ENCODE measurements at places on chromosomes 6 and 20. TPM values are rescaled to one million over a fixed set of nuclear protein-coding genes. Genes with fewer than 3 reads are reported as not detected.

Gene PSORS1C1
- not detected for total RNA-seq

Gene KIF3B
- 11.3 TPM for total RNA-seq

Gene HNF4A
- total RNA-seq, result 0.32 TPM

Gene CSTF1
- 22.6 TPM for total RNA-seq

Gene BPIFB4
- total RNA-seq, result not detected

Gene OR2J3
- total RNA-seq, result not detected

Gene CD83
- 6.7 TPM for total RNA-seq

Gene PTCRA
- total RNA-seq, result not detected

DNA sequence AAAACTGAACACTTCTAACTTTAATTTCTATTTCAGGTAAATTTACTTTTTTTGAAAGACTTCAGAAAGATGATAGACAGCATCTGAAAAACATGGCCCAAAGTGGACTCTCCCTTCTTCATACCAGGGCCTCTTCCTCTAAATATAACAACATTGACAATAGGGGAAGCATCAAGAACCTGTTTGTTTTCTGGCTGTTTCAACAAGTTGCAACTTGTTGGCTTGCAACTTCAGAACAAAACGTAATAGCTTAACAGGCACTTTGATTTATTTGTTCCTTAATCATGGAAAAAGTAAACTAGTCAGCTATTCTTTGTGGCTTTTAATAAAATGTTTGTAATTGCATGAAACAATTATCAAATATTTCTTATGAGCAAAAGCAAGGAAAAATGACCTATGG is 34.3 kb downstream of the RGS17 start:
- H3K27ac ChIP-seq, result no peak overlapping the region
- H3K4me3 ChIP-seq, result no peak overlapping the region
- DNase-seq, result no peak
- no peaks in the 10 kb centered on the region for H3K4me1 ChIP-seq
- H3K27me3 ChIP-seq, result no peaks in the 10 kb centered on the region
- H3K36me3 ChIP-seq, result no peaks in the 10 kb centered on the region

DNA sequence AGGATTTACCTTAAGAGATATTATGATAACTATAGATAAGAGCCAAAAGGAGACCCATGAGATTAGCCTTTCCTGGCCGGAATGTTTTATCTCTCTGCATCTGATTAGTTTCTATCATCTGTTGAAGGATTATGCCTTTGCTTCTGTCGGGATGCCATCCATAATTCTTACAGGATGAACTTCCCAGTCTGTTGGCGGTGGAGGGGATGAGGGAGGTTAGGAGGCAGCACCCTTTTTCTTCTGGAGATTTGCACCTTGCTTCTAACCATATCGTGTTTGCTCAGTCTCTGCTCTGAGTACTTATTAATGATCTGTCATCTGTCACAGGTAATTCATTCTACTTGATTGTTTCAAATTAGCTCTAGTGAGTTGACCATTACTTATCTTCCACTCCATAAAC is 292.1 kb downstream of the KHDC1L start:
- no peak overlapping the region for H3K27ac ChIP-seq
- DNase-seq, result no peak
- H3K4me1 ChIP-seq, result no peaks in the 10 kb centered on the region
- H3K27me3 ChIP-seq, result no peaks in the 10 kb centered on the region
- H3K36me3 ChIP-seq, result no peaks in the 10 kb centered on the region

GRCh38 chr20:4341804-4342485 is 326.6 kb upstream of the RNF24 start:
- H3K36me3 ChIP-seq, result no peaks in the 10 kb centered on the region
- no peaks in the 10 kb centered on the region for H3K27me3 ChIP-seq
- no peak overlapping the region for H3K4me3 ChIP-seq
- H3K27ac ChIP-seq, result no peak overlapping the region

GRCh38 chr6:13131935-13132661 is 196.2 kb downstream of the TBC1D7 start:
- DNase-seq, result no peak
- no peak overlapping the region for H3K27ac ChIP-seq
- no peaks in the 10 kb centered on the region for H3K36me3 ChIP-seq
- H3K4me3 ChIP-seq, result no peak overlapping the region
- no peaks in the 10 kb centered on the region for H3K4me1 ChIP-seq

- DNase-seq, result no peak
- H3K27ac ChIP-seq, result no peak overlapping the region
- H3K36me3 ChIP-seq, result no peaks in the 10 kb centered on the region
- no peak overlapping the region for H3K4me3 ChIP-seq
Measured at GRCh38 chr6:138973466-138974153, 14.4 kb downstream of the REPS1 start.

GRCh38 chr6:17673543-17674254 is 33.0 kb downstream of the NUP153 start:
- H3K4me1 ChIP-seq, result peaks cover 7% of the 10 kb centered on the region
- H3K27ac ChIP-seq, result no peak overlapping the region
- no peaks in the 10 kb centered on the region for H3K27me3 ChIP-seq

- H3K4me1 ChIP-seq, result no peaks in the 10 kb centered on the region
- no peak overlapping the region for H3K4me3 ChIP-seq
- H3K27me3 ChIP-seq, result no peaks in the 10 kb centered on the region
- no peak for DNase-seq
- no peak overlapping the region for H3K27ac ChIP-seq
Measured at GRCh38 chr6:11120271-11121005, 8.9 kb upstream of the ERVFRD-1 start.

DNA sequence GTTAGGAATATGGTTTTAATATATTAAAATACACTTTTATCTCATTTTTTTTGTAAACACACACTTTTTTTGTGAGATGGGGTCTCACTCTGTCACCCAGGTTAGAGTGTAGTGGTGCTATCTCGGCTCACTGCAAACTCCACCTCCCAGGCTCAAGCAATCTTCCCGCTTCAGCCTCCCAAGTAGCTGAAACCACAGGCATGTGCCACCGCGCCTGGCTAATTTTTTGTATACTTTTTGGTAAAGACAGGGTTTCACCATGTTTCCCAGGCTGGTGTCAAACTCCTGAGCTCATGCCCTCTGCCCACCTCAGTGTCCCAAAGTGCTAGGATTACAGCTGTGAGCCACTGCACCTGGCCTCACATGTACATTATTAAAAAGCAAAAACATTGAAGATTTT is 10.8 kb downstream of the IPCEF1 start:
- no peaks in the 10 kb centered on the region for H3K27me3 ChIP-seq
- no peak overlapping the region for H3K4me3 ChIP-seq
- no peaks in the 10 kb centered on the region for H3K36me3 ChIP-seq

DNA sequence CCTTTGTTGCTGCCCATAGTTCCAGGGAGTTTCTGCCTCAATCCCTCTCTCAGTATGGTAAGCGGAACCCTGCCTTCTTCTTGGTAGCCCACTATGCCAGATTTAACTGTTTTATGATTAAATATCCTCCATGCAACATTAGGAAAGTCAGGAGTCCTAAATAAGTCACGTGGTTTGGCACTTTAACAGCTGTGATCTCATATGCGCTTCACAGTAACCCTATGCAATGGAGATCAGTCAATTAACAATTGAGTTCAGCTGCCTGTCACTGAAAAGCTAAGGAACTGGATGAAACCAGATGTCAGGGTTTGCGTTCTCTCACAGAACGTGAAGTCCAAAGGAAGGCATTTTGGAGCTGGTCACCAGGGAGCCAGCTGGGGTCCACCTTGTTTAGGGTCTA is 81.6 kb downstream of the PSMB1 start:
- H3K36me3 ChIP-seq, result no peaks in the 10 kb centered on the region
- H3K27me3 ChIP-seq, result peaks cover 7% of the 10 kb centered on the region
- DNase-seq, result no peak
- H3K4me1 ChIP-seq, result no peaks in the 10 kb centered on the region
- no peak overlapping the region for H3K4me3 ChIP-seq

- no peaks in the 10 kb centered on the region for H3K36me3 ChIP-seq
- peaks cover 33% of the 10 kb centered on the region for H3K4me1 ChIP-seq
- no peak overlapping the region for H3K4me3 ChIP-seq
- H3K27me3 ChIP-seq, result peaks cover 41% of the 10 kb centered on the region
- H3K27ac ChIP-seq, result no peak overlapping the region
Measured at GRCh38 chr6:75210885-75211739, 5.3 kb upstream of the COL12A1 start.

DNA sequence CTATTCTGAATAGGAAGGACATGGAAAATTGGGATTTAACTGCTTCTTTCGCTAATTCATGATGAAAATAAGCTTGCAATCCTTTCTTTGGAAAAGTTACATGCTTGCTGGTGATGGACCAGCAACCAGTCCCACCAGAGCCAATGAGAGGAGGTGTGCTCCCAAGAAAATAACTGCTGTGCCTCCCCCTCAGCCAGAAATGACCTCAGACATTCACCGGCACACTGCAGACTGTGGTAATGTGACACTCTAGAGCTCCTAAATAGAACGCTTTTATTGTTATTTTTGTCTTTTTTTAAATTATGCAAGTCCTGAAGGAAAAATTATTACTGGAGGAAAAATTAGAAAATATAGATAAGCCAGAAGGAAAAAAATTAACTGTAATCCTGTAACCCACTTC is 2.6 kb downstream of the PYGB start:
- no peak overlapping the region for H3K27ac ChIP-seq
- H3K4me1 ChIP-seq, result peaks cover 14% of the 10 kb centered on the region
- peaks cover 9% of the 10 kb centered on the region for H3K27me3 ChIP-seq

DNA sequence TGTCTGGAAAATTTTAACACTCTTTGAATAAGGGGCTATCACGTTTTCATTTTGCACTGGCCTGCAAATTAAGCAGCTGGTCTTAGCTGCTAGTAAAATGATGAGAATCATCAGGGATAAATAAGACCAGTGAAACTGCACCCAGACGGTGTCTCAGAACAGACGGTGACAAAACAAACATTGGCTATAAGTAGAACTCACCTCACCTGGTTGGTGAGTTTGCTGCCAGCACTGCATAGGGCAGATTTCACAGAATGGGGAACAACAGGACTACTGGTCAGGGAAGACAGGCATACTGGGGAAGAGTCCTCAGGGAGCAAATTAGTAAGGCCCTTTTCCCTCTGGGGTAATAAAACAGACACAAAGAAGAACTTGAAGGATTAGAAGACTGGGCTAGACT is 175.9 kb upstream of the CITED2 start:
- H3K27ac ChIP-seq, result no peak overlapping the region
- no peak for DNase-seq
- no peaks in the 10 kb centered on the region for H3K36me3 ChIP-seq
- no peaks in the 10 kb centered on the region for H3K4me1 ChIP-seq

GRCh38 chr6:157410045-157410444 is 29.1 kb downstream of the ZDHHC14 start:
- H3K4me1 ChIP-seq, result peaks cover 2% of the 10 kb centered on the region
- no peak overlapping the region for H3K4me3 ChIP-seq
- H3K36me3 ChIP-seq, result no peaks in the 10 kb centered on the region
- H3K27ac ChIP-seq, result no peak overlapping the region
- DNase-seq, result no peak
- H3K27me3 ChIP-seq, result no peaks in the 10 kb centered on the region

- no peak overlapping the region for H3K4me3 ChIP-seq
- H3K27me3 ChIP-seq, result no peaks in the 10 kb centered on the region
- no peak for DNase-seq
- H3K4me1 ChIP-seq, result no peaks in the 10 kb centered on the region
- H3K36me3 ChIP-seq, result no peaks in the 10 kb centered on the region
Measured at GRCh38 chr6:74705451-74705850, 500.4 kb downstream of the COL12A1 start.

GRCh38 chr6:12865671-12866181 is 149.2 kb downstream of the PHACTR1 start:
- no peak overlapping the region for H3K27ac ChIP-seq
- no peaks in the 10 kb centered on the region for H3K4me1 ChIP-seq
- no peak overlapping the region for H3K4me3 ChIP-seq
- H3K36me3 ChIP-seq, result no peaks in the 10 kb centered on the region
- no peak for DNase-seq

- H3K27ac ChIP-seq, result no peak overlapping the region
- no peaks in the 10 kb centered on the region for H3K4me1 ChIP-seq
- no peaks in the 10 kb centered on the region for H3K27me3 ChIP-seq
Measured at GRCh38 chr6:40871424-40871823, 167.6 kb downstream of the UNC5CL start.

DNA sequence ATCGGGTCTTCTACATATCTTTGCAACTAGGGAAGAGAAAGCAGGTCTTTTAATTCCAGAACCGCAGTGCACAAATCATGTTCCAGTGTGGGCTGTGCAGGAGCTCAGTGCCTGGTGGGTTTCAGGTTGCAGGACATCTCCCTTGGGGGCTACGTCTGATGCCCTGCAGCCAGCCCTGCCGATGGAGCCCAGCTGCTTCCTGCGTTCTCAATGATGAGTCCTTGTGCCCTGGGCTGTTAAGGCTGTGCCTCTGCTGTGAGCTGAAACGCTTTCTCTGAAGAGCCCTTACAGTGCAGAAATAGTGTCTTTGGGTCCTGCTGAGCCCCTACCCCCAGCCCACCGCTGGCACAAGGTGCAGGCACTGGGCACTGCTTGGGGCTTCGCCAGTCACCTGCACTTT is 192.9 kb downstream of the SYNDIG1 start:
- DNase-seq, result no peak
- H3K36me3 ChIP-seq, result no peaks in the 10 kb centered on the region
- H3K4me3 ChIP-seq, result no peak overlapping the region
- no peak overlapping the region for H3K27ac ChIP-seq

- no peaks in the 10 kb centered on the region for H3K27me3 ChIP-seq
- H3K27ac ChIP-seq, result no peak overlapping the region
- H3K4me3 ChIP-seq, result no peak overlapping the region
- DNase-seq, result no peak
- H3K36me3 ChIP-seq, result no peaks in the 10 kb centered on the region
Measured at GRCh38 chr6:22613695-22614094, 44.3 kb downstream of the HDGFL1 start.

DNA sequence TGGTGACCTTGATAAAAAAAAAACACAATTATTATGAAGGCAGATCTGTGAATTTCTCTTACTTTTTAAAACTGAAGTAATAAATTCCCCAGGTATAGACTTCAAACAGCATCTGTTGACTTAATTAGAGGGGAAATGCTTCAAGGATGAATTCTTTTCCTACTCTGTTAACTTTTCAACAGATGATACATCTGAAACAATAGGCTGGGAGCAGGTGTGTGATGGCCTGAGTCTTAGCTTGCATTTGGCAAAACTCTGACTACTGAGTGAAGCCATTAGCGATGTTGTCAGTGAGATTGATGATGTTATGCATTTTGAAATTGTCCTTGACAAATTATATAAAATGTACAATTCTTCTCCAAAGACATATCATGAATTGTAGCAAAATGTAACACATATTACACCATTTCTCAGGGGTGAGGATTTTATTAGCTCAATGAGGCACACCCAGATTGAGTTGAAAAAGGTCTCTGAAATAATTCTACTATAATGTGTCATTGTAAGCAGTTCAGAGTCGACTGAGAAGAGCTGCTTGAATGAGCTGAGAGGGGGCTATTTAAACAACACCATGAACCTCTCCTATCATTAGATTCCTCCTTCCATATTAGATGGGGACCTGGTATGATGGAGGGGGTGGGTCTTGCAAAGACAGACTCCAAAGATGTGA is 39.6 kb upstream of the OGFRL1 start:
- no peak for DNase-seq
- H3K27ac ChIP-seq, result no peak overlapping the region
- H3K27me3 ChIP-seq, result no peaks in the 10 kb centered on the region

GRCh38 chr20:10472871-10473270 is 37.8 kb downstream of the SLX4IP start:
- H3K27ac ChIP-seq, result no peak overlapping the region
- no peaks in the 10 kb centered on the region for H3K36me3 ChIP-seq
- H3K4me3 ChIP-seq, result no peak overlapping the region
- peaks cover 5% of the 10 kb centered on the region for H3K4me1 ChIP-seq

- DNase-seq, result no peak
- H3K27ac ChIP-seq, result no peak overlapping the region
- no peaks in the 10 kb centered on the region for H3K36me3 ChIP-seq
- H3K4me1 ChIP-seq, result no peaks in the 10 kb centered on the region
- no peak overlapping the region for H3K4me3 ChIP-seq
- H3K27me3 ChIP-seq, result no peaks in the 10 kb centered on the region
Measured at GRCh38 chr6:133108419-133108818, 132.7 kb upstream of the EYA4 start.

GRCh38 chr6:118460958-118461470 is 87.1 kb upstream of the PLN start:
- H3K36me3 ChIP-seq, result no peaks in the 10 kb centered on the region
- H3K4me3 ChIP-seq, result no peak overlapping the region
- H3K27me3 ChIP-seq, result no peaks in the 10 kb centered on the region
- H3K4me1 ChIP-seq, result no peaks in the 10 kb centered on the region

All from T-cell (primary cell).